ENCODE measurements at places on chromosomes 4 and X.

GRCh38 chr4:88458104-88458740 lies 1.3 kb downstream of the HERC5 start:
- no peak for DNase-seq

DNA sequence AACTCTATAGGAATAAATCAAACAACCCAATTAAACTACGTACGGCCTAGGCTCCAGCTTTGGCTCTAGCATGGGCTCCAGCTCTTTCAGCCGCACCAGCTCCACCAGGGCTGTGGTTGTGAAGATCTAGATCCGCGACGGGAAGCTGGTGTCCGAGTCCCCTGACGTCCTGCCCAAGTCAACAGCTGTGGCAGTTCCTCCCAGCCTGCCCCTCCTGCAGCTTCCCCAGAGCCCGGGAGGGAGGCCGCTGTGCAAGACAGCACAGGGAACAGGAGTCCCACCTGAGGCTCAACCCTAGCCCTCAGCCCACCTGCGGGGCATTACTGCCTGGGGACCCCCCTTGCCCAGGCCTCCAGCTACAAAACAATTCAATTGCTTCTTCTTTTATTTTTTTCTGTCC lies 2680.3 kb downstream of the PCDH7 start:
- no peak for DNase-seq

GRCh38 chrX:11770320-11770719 lies 12.3 kb downstream of the MSL3 start:
- DNase-seq: peak; percentile 2

GRCh38 chr4:55781812-55782211 lies 37.8 kb upstream of the EXOC1L start:
- DNase-seq: no peak

DNA sequence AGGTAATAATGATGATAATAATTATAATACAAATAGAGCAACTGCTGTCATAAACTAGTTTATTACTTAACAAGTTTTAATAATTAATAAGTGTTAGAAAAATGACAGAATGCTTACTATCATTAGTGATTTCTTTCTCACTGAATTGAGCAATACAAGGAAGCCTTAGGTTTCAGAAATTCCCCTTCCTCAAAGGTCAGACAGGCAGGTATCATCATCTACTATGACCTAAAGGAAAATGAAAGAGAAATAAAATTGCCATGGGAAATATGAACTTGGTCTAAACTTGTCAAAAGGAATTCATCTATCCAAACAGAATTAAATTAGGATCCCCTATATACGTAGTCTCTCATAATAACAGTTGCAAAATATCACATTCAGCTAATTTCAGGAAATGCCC lies 56.3 kb upstream of the SLC7A11 start:
- DNase-seq: no peak

DNA sequence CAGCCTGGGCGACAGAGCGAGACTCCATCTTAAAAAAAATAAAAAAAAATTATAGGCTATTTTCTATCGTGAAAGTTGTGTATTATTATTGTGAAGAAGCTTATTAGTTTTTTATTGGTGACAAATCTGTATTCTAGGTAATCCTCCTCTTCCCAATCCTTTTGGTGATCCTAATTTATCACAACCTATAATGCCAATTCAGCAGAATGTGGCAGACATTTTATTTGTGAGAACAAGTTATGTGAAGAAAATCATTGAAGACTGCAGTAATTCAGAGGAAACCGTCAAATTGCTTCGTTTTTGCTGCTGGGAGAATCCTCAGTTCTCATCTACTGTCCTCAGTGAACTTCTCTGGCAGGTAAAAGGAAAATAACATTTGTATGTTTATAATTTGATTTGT lies 109.4 kb upstream of the DDX3X start:
- no peak for DNase-seq

- DNase-seq: no peak
Observed at GRCh38 chrX:25389266-25389665, 373.5 kb upstream of the ARX start.

DNA sequence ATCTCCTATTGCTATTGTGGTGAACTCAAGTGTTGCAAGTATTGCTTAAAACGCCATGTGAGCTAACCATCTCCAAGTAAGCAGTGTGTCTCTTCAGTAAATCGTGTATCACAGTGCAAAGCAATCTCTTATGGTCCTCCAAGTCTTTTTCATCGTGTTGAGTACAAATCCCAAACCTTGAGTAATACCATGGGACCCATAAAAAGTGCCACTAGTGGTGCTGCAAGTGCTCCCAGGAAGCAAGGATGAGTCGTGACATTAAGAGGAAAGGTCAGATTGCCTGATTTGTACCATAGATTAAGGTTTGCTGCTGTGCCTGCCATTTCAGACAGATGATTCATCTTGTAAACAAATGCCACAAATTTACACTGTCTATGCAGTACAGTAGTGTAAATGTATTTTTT lies 66.9 kb upstream of the BMPR1B start:
- DNase-seq: no peak

DNA sequence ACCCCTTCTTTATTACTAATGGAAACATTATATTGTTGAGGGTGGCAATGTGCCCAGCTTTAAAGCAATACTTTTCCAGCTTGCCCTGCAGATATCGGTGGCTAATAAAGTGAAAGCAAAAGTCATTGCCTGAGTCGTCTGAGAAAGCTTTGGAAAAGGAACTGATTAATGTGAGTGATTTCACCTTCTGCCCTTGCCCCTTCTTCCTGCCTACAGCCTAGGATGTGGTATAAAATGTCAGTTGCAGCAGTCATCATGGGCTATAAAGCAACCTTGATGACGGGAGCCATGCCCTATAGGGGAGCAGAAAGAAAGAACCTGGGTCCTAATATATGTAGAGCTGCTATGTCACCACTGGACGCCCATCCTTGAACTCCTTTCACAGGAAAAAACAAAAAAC lies 132.4 kb upstream of the USP9X start:
- no peak for DNase-seq

- no peak for DNase-seq
Observed at GRCh38 chr4:26573389-26573794, 10.5 kb upstream of the TBC1D19 start.

DNA sequence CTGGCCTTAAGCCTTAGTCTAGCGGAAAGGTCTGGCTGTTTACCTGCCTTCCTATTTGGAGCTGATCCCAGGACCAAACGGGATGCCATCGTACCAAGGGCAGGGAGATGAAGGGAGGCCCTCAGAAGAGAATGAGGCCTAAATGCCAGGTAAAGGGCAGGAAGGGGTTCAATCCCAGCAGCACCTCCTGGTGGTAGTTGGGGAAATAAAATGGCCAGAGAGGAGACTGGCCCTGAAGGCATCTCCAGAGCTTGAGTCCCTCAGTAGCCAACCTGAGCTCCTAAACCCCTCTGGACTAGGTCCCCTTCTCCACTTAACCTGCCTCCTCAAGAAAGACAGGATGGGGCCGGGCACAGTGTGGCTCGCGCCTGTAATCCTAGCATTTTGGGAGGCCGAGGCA lies 53.7 kb downstream of the KDM5C start:
- DNase-seq: no peak

- DNase-seq: no peak
Observed at GRCh38 chr4:28482580-28483270, 1622.1 kb downstream of the STIM2 start.

DNA sequence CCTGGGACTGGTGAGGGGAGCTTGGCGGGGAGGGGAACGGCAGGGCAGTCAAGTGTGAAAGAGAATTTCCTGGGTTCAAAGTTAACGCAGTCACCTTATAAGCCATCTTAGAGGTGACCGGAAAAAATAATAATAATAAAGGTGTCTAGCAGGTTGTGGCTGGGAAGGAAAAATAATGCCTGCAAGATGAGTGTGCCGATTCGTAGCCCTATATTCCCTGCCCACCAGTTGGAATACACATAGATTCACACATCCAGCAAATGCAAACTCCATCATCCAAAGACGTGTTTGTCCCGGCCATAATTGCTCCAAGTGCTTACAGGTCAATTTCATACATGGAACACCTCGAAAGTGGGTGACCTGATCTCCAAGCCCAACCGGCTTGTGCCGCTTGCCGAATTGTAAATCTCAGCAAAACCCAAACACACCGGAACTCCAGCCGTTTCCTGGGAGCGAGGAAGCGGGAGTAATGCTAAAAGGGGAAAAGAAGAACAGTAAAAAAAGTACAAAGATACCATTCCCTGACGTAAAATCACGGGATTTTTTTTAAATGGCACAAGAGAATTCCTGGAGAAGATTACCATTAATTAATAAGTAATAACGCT lies 1.3 kb upstream of the FAT1 start:
- no peak for DNase-seq

DNA sequence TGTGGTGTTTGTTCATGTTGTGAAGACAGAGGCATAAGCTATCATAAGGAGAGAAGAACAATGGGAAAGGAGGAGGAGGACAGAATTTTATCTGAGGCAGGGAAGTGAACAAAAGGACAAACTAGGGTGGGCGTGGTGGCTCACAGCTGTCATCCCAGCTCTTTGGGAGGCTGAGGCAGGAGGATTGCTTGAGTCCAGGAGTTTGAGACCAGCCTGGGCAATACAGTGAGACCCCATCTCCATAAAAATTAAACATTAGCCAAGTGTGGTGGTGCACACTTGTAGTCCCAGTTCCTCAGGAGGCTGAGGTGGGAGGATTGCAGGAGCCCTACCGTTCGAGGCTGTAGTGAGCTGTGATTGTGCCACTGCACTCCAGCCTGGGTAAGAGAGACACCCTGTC lies 49.9 kb downstream of the TMEM154 start:
- DNase-seq: no peak

DNA sequence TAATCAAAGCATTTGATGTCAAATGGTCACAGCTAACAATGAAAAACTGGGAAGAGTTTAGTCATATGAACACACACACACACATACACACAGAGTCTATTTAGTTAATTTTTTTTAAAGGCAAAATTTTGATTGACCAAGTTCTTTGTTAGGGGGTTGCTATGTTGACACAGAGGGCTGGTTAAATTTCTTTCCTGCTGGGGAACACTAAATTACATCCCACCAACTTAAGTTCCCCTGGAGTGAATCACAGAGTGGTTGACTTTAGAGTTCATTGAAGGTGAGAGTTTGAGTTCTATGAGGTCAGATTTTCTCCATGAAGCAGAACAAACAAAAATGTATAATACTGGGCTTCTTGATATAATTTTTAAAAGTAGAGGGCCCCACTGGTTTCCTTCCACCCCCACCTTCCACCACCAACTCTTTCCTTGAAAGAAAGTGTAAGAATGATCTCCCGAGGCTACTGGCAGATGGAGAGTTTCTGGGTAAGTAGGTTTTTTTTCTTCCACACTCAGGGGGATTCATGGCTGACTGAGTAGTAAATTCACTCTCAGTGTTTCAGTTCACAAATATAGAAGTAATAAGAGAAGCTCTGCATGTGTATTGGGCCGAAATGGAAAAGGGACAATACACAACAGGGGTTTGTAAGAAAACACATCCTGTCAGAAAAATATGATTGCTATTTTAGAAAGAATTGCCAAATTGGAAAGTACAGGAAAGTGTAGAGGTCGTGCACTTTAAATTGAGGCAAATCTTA lies 917.0 kb upstream of the LCORL start:
- DNase-seq: no peak
